ENCODE measurements at places on chromosomes 2 and 18.

DNA sequence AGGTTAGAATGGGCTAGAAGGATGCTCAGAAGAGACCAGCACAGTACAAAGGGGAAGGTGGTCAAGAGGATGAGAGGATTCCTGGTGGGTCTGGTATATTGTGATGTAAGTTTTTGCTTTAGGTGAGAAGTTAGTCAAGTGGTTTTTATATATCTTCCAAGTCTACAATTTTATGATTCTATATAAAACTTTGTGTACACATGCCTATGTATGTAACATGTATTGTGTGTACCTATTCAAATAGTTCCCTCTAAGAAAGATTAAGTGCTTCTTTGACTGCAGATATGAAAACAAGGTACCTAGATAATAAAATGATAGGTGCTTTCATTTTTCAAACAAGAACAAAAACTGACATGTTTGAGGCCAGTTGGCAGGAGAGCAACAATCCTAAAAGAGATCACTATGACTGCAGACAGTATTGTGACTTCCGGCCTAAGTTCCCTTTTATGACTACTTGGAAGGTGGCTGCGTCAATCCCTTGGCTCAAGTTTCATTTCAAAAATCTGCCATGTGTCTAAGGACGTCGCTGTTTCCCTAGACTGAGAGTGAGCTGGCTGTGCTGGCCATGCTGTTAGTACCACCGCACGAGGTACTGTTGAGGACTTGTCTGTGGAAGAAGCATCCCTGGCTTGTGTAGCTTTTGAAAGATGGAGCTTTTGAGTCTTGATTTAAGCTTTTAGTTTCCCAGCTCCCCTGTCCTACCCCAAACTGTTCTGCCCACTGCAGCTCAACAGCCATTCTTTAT lies 123.1 kb downstream of the PRPF40A start:
- peak; percentile 45 for DNase-seq

DNA sequence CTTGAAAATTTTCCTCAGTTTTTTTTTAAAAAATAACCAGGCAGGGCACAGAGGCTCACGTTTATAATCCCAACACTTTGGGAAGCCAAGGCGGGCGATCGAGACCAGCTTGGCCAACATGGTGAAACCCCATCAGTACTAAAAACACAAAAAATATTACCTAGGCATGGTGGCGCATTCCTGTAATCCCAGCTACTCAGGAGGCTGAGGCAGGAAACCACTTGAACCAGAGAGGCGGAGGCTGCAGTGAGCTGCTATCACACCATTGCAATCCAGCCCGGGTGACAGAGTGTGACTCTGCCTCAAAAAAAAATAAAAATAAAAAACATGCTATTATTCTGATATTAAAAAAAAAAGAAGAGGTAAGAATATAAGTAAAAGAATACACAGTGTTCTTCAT lies 191.0 kb downstream of the ZEB2 start:
- DNase-seq, result no peak

DNA sequence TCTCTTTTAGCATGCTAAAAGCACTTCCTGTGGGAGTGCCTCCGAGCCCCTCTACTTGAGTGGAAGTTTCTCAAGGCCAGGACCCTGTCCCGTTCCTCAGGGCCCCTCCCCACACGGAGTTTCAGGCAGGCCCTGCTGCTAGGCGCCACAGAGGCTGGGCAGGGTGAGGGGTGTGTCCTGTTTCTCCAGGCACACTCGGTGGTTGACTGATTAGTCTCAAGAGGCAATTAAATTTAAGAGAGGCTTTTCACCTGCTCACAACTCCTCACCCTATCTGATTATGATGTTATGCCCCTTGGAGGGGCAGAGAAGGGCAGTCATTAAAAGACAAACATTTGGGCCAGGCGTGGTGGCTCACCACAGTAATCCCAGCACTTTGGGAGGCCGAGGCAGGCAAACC lies 160.8 kb upstream of the HAAO start:
- no peak for DNase-seq

- DNase-seq, result peak; percentile 20
Measured at GRCh38 chr2:217171874-217172273, 312.0 kb upstream of the TNP1 start.

- DNase-seq, result peak; percentile 54
Measured at GRCh38 chr2:11292464-11293255, 51.8 kb downstream of the ROCK2 start.

Data from AG10803 (cell line).